MV-4-11 (cell line): ENCODE measurements at places on chromosomes 4 and X.

DNA sequence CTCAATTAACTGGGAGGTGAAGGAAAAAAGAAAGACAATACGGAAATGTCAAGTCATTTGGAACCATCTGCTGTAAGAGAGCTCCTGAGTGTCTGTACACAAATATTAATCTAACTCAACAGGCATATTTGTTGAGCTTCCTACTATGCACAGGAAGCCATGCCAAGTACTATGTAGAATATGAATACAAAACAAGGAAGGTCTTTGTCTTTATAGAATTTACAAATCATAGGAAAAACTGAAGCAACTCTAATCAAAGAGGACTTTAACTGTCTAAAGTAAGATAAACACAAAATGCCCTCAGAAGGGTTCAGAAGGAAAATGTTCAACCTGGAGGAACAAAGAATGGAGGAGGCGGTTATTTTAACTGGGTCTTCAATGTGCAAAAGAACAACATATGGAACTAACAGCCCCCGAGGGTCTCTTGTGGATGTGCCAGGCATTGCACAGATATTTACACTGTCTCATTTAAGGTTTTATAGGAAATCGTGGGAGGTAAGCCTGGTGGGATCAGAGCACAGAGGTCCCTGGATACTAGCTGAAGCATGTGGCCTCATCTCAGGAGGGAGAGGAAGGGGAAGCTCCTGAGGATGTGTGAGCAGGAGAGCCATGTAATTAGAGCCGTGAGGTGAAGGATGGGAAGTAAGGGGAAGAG lies 5.8 kb downstream of the FAM114A1 start:
- no peak for DNase-seq

GRCh38 chr4:53591372-53591892 lies at the start of gene LNX1:
Gene LNX1, minus strand, starts transcription at chr4:53591486. Its CDS starts 17,484 bp downstream, at chr4:53574002.
- DNase-seq, result peak; percentile 67

DNA sequence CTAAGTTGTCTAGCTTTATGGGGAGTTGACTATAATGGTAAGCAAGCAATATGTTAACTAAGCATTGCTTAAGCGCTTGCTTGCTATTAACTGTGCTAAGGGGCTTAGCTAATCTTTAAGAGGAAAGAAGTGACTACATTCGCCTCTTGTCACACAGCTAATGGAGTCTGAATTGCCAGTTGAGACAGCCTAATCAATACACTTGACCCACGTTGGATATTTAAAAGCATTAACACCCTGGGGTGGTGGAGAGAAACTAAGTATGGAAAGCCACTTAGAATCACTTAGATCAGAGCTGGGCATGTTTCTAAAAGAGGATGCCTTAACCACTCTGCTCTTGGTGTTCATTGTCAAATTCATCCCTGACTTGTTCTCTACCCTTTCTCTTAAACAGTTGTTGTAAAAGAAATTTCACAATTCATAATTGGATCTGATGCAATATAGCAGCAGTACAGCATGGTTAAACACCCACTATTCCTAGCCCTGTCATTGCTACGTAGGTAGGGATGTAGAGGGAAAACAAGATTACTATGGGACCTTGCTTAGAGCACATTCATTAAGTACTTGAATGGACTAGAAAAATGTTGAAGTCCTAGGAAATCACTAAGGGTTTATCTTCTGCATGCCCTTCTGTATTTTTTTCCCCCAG lies 3.5 kb downstream of the ZAR1 start:
- DNase-seq, result peak; percentile 5

GRCh38 chr4:78720994-78721677 lies 55.0 kb upstream of the BMP2K start:
- no peak for DNase-seq

- DNase-seq, result no peak
Observed at GRCh38 chr4:903066-904046, 28.8 kb downstream of the GAK start.

GRCh38 chr4:43276321-43276720 lies 383.8 kb downstream of the GRXCR1 start:
- no peak for DNase-seq

DNA sequence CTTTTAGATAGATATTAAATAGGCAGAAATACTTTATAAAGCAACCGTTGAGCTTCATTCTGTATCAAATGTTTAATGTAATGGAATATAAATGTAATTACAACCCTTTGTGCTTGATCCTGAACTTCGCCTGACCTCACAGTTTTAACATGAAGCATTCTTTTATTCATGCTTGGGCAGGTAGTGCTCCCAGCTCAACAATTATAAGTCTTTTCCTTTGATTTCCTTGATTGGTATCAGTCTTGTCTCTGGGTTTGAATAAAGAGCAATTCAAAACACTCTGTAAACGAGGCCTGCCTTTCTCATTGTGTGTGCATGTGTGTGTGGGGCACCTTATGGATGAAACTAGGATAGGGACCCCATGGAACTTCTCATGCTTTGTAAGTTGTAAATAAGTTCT lies 6.8 kb downstream of the METAP1 start:
- DNase-seq, result no peak

- no peak for DNase-seq
Observed at GRCh38 chr4:97938141-97938540, 205.1 kb downstream of the STPG2 start.

DNA sequence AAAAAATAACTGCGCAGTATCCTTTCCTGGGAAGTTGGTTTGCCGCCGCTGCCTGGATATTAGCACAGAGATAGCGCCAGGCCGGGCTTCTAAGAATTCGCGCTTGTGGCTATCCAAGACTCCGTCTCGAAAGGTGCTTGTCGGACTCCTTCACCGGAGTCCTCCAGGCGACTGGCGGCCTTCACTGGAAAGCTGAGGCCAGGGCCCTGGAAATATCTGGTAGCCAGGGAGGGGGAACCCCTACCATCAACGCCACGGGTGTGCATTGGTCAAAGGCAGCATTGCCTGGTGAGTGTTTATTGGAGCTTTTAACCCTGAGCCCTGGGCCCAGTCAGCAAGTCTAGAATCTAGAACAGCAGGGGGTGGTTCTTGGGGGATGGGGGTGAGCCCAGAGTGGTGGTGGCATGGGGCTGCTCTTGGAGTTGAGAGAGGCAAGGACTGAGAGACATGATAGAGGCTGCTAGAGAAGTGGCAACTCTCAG lies 577 bp upstream of the PIM2 start:
- DNase-seq, result no peak

DNA sequence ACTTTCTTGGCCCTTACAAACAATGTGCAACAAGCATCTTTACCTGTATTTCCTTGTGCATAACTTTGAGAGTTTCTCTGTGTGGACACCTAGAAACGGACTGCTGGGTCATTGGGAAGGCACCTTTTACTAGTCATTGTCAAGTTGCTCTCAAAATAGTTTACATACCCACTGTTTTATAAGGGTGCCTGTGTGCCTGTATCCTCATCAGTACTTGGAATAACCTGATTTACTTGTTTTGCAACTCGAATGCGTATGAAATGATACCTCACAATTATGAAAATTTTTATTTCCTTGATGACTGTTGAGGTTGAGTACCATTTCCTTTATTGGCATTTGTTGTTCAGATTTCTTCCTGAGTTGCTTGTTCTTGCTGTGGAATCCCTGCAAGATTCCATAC lies 150.8 kb downstream of the STIM2 start:
- DNase-seq, result no peak

DNA sequence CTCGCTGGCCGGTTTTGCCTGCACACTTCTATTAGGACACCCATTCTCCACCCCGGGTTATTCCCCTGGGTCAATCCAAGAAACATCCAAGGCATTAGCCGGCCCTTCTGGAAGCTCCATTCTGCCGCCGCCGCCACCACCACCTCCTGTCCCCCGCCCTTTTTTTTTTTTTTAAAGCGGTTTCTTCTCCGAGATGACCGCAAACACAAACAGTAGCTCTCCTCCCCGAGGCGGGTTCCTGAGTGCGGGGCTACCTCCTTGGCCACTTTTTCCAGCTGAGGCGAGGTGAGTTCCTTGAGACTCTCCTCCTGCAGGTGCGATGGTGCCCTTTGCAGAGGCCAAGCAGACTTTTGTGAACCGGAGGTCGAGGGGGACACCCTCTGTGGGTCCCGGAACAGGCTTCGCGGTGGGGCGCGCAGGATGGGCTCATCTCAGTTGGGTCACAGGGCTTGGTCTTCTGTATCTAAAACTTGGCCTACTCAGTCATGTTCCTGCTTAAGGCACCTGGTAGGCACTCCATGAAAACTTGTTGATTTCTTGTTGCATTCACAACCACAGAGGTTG lies 930 bp downstream of the NWD2 start:
- no peak for DNase-seq

- no peak for DNase-seq
Observed at GRCh38 chr4:141635736-141636081, 674 bp upstream of the IL15 start.

DNA sequence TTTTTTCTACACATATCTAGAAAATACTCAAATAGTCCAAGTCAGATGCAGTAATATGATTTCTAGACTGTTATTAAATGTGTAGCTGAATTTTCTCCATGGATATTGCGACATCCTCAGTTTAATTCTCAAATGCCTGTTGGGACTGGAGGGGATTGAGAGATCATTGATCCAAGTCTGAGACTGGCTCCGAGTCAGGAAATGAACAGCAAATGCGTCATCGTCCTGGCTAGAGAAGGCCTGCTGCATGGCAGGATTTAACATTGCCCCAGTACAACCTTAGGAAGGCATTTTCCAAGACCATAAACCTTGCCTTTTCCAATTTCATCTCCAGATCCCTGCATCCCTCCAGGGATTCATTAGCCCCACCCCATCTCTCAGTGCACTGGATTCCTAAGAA lies 56.6 kb upstream of the SLC6A14 start:
- no peak for DNase-seq

DNA sequence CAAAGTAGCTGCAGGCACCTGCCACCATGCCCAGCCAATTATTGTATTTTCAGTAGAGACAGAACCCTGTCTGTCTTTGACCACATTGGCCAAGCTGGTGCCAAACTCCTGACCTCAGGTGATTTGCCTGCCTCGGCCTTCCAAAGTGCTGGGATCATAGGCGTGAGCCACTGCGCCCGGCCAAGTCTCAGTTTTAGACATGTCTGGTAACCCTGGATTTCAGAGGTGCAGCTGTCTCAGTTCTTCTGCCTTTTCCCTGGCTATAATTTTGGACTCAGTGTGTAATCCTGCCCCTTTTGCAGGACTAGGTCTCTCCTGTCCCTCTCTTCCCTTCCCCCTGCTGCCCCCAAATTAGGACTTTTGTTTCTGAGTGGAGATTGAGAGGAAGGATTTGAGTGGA lies 46.6 kb downstream of the FAM193A start:
- DNase-seq, result no peak

DNA sequence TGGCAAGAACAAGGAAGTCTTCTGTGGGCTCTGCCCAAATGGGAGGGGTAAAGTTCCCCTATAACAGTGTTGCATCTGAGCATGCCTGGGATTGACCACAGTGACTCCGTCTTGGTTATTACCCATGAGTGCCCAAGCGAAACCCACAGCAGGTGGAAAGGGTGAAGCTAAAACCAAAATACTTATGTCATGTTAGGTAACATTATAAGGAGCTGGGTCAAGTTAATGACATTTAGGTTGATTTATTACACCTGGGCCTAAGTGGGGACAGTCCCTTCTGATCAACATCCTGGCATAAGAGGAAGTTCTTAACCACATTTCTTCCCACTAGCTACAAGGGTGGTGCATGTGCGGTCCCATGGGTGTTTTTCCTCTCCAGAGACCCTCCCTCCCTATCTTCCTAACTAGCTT lies 1.3 kb upstream of the ZNF732 start:
- peak; percentile 94 for DNase-seq

DNA sequence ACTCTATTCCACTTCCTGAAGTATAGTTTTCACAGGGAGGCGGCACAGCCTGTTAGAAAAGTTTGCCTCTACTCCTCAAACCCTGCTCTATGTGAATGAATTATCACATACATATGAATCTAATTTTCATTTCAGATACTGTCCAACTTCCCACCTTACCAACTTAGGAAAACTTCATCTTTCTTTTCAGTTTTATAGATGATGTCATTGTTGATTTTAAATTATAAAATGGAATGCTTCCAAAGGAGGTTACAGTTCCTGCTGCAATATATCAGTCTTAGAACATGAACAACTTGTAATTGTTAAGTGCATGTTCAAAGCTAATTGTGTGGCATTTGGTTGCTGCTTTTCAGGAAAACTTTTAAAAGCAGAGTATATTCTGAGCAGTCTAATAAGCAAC lies 92.4 kb downstream of the NEUROG2 start:
- DNase-seq, result no peak

DNA sequence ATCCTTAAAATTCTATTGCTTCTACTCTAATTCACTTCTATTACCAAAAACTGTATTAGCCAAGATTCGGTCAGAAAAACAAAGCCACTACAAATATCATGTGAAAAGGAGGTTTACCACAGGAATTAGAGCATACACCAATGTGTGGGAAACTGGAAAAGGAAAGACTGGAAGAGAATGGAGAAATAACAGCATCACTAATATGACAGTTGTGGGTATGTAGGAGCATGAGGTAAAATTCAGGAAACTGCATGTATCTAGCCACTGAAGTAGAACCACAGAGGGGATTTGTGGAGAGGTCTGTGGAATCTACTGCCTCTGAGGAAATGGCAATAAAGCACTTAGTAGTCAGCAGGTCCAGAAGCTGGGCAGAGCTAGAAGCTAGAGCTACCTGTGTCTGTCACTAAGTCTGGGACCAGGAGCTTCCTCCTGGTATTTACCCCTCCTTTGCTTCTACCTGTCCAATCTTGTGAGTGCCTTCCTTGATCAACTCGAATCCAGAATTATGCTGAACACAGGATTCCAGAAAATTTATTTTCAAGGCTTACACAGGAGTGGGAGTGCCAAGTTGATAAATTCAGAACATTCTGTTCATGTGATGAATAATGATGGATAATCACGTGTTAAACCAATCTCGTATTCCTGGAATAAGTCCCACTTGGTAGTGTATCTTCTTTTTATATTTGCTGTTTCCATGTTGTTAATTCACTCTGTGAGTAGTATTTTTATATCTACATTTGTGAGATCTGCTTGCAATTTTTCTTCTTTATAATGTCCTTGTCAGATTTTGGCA lies 52.6 kb downstream of the NAF1 start:
- no peak for DNase-seq

GRCh38 chrX:118770133-118770760 lies 42.8 kb downstream of the IL13RA1 start:
- DNase-seq, result no peak
